Stimulated activated CD8-positive, alpha-beta memory T cell treated with anti-CD3 and anti-CD28 coated beads, Interleukin-12 subunit alpha, Interleukin-12 subunit beta, amount 100 ng/mL, for 4 hours (primary cell): ENCODE measurements at places on chromosomes 3 and 15.
A peak's percentile ranks its signal among the peaks of the same experiment; 100 is the strongest.

- DNase-seq: no peak
Observed at GRCh38 chr15:59885832-59886231, 118.3 kb upstream of the FOXB1 start.

- DNase-seq: no peak
Observed at GRCh38 chr15:91182101-91182500, 82.0 kb downstream of the SV2B start.

DNA sequence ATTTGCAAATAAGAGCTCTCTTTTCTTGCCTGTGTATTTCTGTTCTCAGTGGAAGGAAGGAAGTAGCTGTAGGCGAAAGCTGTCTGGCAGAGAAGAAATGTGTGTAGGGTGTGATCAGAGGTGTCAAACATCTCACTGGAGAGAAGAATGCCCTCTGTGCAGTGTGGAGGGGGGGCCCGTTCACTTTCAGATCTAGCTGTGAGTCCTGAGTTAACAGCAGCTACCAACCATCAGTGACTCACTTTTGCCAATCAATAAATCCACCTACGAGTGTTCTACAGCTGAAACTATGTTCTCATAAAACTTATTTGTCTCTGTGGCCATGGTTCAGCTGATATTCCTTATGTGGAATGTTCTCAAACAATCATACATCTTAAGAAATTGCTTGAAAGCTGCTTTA is 103.7 kb downstream of the FRMD4B start:
- DNase-seq: peak; percentile 43

GRCh38 chr3:187251599-187251998 is 39.9 kb downstream of the MASP1 start:
- DNase-seq: no peak

GRCh38 chr3:101903451-101903871 is 54.1 kb downstream of the NFKBIZ start:
- no peak for DNase-seq

DNA sequence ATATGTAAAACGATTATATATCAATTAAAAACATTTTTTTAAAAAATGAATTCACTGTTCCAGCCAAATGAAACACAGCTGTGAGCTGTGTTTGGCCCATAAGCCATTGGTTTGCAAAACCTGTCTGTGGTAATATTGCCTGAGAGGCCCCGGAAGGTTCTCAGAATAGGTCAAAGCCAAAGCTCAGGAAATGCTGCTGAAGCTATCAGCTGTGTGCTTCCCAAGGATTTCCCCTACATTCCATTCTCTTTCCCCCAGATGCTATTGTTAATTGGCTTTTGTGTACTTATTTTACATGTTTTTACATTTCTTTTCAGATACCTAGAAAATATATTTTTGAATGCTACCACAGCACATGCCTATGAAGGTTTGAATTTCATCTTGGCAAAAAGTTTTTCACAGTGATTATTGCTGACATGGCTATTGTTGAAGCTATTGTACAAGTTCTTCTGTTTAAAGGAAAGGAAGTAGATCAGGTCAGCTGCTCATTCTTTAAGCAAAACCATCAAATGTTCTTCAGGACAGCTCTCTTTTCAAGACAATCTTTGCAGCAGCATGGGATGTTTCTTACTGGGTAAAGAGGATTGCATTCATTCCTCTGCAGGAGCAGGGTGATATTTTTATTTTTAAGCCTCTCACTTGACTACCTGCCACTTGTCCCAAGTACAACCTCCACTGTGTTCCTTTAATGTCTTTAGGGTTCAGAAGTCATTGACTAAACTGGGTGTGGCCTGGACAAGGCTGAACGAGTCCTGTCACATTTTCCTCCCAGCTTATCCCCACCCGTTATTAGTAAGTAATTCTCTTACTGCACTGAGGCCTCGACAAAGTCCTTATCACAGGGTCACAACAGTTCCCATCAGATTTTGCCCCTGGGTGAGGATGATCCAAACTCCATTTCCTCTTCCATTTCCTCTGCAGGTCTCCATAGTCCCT is 26.3 kb upstream of the BNC1 start:
- DNase-seq: no peak

GRCh38 chr3:184765730-184766074 is 46.3 kb upstream of the VPS8 start:
- DNase-seq: no peak

DNA sequence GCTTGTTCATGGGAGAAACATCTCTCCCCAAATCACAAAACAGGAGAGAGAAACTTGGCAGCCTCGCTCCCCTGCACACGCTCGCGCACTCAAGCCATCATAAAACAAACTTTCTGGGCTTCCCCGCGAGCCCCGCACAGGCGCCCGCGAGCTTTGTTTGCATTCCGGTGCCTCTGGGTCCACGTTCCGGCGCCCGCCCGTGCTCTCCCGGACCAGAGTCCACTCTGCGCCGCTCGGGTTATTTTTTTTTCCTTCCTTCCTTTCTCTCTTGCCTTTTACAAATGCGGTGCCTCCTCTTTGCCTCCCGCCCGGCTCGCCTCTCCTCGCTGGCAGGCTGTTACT is 363 bp downstream of the MAGI1 start:
- no peak for DNase-seq

- DNase-seq: no peak
Observed at GRCh38 chr3:158434412-158435038, 136.5 kb upstream of the MLF1 start.

- DNase-seq: no peak
Observed at GRCh38 chr3:129399895-129400357, 28.5 kb downstream of the EFCAB12 start.

DNA sequence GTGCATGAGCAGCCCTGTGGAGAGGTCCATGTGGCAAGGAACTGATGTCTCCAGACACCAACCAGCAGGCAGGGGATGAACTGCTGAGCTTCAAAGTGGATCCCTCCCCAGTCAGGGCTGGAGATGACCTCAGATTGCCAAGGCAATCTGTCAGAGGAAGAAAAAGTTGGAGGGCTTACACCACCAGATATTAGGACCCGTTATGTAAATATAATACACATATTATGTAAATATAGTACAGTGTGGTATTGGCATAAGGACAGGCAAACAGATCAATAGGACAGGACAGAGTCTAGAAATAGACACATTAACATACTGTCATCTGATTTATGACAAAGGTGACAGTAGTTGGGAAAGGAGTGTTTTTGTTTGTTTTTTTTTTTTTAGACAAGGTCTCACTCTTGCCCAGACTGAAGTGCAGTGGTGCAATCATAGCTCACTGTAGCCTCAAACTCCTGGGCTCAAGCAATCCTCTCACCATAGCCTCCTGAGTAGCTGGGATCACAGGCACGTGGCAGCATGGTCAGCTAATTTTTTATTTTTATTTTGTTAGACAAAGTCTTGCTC is 18.0 kb upstream of the RAB7A start:
- DNase-seq: no peak

GRCh38 chr3:192408007-192408646 is 319.2 kb downstream of the FGF12 start:
- DNase-seq: no peak

DNA sequence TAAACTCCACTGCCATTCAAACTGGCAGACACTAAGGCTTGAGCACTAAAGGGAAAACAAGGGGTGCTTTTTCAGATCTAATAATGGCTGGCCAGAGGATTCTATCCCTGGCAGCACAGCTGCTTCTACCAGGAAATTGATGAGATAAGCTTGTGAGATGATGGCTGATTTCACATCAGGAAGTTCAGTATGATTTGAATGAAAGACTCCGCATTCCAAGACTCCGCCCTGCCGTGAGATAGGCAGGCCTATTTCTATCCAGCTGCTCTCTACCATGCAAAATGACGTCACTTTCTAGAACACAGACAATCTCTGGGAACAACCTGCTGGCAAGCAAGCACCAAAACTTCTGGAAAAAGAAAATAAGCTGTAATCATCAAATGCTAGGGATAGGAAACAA is 171.8 kb downstream of the WDR76 start:
- no peak for DNase-seq

GRCh38 chr3:126394179-126394976 is at the start of gene CFAP100:
TSS of gene CFAP100 (plus strand) at chr3:126394909. CDS start at chr3:126396001, 1,092 bp downstream.
- DNase-seq: no peak

- no peak for DNase-seq
Observed at GRCh38 chr15:34951993-34952392, 17.5 kb downstream of the AQR start.

DNA sequence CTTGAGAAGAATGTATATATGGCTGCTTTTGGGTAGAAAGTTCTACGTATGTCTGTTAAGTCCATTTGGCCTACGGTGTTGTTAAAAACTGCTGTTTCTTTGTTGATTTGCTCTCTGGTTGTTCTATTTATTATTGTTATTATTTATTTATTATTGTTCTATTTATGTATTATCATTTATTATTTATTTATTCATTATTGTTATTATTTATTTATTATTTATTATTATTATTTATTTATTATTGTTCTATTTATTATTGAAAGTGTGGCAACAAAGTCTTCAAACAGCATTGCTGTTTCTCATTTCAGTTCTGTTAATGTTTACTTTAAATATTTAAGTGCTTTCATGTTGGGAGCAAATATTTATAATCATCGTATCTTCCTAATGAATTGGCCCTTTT is 66.7 kb downstream of the SI start:
- DNase-seq: no peak

DNA sequence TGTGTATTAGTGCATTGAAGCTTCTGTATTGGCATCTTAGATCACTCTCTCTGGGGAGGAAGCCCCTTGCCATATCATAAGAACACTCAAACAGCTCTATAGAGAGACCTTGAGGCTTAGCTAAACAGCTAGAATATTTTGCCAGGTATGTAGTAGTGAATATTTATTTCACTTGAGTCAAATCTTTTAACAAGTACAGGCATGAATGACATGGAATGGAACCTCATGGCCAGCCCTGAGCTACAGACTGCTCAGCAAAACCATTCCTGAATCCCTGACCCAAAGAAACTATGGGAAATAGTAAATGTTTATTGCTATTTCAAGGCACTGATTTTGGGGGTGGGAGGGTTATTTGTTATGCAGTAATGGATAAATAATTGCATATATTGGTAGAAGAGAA is 604.8 kb downstream of the MECOM start:
- DNase-seq: no peak

- no peak for DNase-seq
Observed at GRCh38 chr15:89128320-89129122, 40.3 kb downstream of the ABHD2 start.

DNA sequence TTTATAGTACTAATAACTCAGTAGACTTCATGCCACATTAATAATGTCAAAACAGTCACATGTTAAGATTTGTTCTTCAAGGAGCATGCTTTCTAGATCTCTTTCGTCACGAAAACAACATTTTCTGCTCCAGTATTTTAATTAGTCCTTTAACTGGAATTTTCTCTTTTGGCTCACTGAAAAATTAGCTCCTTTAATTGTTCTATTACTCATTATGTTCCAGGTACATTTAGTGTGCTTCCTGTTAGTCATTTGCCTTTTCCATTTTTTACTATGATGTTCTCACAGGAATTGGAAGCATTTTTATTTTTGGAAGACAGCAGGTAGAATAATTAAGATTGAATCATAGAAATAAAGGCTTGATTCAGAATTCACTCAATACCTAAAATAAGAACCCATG is 111.2 kb downstream of the SLC9A9 start:
- DNase-seq: no peak

DNA sequence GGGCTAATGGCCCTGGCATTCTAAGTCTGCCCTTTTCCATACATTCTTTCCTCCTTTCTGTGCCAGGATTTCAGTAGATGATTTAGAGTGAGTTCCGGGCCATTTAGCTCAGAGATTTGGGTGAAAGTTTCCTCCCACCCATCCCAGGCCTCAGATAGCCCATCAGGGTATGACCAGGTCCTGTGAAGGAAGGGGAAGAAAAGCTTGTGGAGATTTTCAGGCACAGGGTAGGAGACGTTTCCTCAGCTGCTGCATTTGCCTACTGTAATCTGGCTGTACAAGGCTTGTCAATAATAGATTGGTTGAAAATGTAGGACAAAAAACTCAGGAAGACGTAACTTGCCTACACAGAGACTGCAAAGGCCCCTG is 63.2 kb upstream of the BCL6 start:
- DNase-seq: no peak

DNA sequence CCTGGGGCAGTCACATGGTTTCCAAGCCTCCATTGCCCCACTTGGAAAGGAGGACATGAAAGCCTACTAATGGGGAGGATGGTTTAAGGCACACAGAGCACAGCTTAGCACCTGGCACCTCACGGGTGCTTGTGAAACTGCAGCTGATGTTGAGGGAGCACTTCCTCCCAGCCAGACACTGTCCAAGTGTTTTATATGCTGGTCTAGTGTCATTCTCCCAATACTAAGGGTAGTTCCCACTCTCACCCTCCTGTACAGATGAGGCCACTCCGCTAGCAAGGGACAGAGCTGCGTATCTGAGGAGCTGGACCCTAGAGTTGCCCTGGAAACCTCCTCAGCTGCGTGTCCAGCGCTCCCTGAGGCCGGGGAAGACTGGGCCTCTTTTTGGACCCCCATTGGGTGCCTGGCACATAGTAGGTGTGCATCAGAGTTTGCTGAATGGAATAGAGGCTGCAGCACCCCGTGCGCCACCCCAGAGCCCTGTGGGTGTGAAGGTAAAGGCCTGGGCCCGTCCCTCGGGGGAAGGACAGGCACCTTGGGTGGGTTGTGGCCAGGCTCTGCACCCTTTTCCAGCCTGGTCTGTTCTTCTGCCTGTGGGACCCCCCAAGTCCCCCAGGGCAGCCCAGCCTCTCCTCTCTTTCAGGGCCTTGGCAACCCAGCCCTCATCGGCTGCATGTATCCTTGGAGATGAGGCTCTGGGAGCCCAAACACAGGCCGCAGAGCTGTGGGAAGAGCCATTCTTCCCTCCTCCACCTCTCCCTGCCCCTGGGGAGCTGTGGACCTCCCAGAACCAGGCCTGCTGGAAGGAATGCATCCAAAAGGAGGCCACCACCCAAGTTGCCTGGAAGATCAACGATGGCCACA is 31.3 kb downstream of the DNASE1L3 start:
- no peak for DNase-seq

DNA sequence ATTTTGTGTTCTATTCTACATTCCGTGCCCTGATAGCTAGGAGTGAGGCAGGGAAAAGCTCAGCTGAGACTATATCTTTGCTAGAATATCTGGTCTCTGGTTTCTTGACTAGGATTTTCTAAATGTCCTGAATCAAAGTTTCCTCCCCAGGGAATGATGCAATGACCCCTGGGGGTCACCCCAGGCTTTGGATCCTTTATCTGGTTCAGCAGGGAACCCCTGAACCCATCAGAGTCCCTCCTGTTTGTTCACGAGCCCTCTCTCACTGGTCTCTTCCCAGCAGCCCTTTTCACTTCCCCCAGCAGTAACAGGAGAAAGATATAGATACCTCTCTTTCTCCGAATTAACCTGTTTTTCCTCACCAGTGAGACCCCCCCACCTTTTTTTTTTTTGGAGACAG is 14.3 kb downstream of the TM2D3 start:
- DNase-seq: no peak

- no peak for DNase-seq
Observed at GRCh38 chr3:124787476-124788195, 57.4 kb downstream of the UMPS start.

- no peak for DNase-seq
Observed at GRCh38 chr15:94008104-94009074, 223.0 kb upstream of the MCTP2 start.

- DNase-seq: no peak
Observed at GRCh38 chr15:68797191-68797590, 23.5 kb downstream of the ANP32A start.

GRCh38 chr3:8481380-8481779 is 20.2 kb upstream of the LMCD1 start:
- DNase-seq: no peak

- DNase-seq: no peak
Observed at GRCh38 chr15:69324565-69324964, 25.9 kb downstream of the PAQR5 start.
